ENCODE measurements at places on chromosomes 2 and 18.

- DNase-seq = no peak
Measured at GRCh38 chr18:74571895-74572680, 25.6 kb upstream of the ZNF407 start.

GRCh38 chr2:47271054-47272000, 116.2 kb upstream of the STPG4 start:
- DNase-seq = no peak

DNA sequence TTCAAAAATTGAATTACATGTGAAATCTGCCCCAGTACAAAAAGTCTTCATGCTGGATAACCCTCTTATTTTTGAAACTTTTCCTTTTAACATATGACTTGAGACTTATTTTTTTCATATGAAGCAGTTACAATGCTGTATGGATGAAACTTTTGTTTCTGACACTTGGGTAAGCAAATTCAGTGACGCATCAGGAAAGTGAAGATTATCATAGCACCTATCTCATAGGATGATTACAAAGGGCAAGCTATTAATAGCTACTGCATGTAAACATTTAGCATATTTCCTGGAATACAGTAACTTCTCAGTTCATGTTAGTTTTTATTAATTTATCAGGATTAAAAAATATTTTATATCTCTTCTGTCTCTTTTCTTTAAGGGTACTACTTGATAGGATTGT, 1109.2 kb downstream of the LRP1B start:
- no peak for DNase-seq

DNA sequence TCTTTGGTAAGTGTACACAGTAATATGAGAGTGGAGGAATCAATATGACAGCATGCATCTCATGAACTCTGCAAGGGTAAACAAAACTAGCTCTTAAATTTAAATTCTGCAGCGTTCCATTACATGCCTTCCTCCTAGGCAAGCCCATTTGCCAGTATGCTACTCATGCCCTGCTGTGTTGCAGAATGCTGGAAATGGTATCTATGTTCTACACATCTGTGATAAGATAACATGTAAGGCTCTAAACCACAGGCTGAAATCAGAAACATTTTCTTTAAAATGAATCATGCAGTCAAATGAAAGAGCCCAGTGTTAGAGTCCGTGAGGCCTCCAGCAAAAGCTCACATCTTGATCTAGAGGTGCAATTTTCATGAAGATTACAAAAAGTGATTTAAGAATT, 112.8 kb upstream of the FN1 start:
- DNase-seq = no peak

GRCh38 chr18:45825258-45826044, at the start of gene SIGLEC15:
TSS of gene SIGLEC15 (plus strand) at chr18:45825675. CDS start at chr18:45825729, 54 bp downstream.
- DNase-seq = no peak

DNA sequence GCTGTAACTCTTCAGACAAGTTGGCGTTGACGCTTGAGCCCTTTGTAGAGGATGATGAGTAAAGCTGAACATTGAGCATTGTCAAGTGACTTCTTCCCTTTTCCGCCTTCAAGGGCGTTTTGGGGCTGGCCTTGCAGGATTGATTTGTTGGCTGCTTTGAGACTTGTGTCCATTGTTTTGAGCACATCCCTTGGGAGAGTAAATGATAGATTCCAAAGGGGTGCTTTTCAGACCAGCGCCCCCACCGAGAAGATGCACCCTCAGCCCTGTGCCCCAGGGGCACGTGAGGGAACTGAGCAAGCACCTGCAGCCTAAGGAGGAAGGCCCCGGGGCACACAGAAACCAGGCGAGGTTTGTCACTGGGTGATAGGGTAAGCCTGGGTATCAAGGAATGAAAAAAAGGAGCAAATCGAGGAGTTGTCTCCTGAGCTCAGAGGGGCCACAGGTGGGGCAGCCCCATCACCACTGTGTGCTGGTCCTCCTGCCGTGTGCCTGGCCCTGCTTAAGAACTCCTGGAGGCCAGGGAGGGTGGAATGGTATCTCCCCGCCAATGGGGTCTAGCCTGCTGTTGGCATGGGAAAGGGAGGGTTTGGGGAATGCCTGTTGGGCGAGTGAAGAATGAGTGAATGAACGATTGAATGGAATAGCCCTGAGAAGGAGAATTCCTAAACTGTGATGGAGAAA, 64.0 kb downstream of the RAB31 start:
- DNase-seq = no peak

DNA sequence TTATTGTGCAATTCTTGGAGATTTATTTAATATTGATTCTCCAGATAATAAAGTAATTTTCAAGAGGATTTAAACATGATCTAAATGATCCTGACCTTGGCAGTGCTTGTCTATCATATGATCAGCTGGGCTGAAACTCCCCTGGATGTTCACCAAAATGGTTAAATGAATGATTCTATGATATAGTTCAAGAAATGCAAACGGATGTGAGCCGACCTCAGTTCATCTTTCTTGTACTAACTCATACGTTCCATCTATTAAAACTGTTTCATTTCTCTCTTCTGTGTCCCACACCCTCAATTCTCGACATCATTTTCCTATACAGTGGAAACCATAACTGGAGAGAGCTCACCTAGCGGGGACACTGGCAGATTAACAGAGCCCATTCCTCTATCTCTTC, 281.7 kb upstream of the CCDC68 start:
- no peak for DNase-seq

DNA sequence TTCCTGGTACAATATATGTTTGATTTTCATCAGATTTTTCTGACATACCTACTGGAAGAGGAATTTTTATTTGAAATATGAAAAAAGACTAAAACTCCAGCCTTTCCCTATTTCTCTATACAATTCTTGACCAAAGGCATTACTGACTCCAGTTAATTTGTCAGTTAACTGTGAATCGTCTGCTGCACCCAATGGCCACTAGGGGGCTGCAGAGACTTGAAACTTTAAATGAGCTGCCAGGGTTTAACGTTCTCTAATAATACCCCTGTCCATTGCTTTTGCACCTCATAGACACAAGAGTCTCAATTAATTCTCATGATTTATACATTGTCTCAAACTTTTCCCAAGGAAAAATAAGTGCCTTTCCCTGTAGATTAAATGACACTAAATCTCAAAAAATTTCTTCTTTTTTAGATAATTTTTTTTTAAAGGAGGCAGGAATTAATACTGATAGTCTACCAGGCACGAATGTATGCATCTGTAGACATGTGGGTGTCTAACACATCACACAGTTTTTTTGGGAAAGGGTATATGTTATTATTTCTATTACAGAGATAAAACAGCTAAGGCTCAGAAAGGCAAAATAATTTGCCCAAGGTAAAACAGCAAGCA, 1.8 kb upstream of the ALK start:
- no peak for DNase-seq

DNA sequence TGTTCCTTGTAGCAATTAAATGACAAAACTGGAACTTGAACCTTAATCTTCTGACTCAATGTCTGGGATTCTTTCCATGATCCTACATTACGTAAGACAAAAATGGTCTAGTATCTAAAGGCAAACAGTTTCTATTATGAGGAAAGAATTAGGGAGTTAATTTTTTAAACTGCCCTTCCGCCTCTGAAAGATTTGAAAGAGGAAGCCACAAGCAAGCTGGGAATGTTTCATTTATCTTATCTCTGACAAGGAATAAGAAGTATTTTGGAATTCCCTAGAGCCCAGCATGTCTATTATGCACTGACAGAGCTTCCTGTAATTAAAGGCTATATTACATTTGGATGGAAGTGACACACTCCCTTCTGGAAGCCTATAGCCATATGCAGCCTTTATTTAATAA, 558.8 kb upstream of the CDH2 start:
- no peak for DNase-seq

DNA sequence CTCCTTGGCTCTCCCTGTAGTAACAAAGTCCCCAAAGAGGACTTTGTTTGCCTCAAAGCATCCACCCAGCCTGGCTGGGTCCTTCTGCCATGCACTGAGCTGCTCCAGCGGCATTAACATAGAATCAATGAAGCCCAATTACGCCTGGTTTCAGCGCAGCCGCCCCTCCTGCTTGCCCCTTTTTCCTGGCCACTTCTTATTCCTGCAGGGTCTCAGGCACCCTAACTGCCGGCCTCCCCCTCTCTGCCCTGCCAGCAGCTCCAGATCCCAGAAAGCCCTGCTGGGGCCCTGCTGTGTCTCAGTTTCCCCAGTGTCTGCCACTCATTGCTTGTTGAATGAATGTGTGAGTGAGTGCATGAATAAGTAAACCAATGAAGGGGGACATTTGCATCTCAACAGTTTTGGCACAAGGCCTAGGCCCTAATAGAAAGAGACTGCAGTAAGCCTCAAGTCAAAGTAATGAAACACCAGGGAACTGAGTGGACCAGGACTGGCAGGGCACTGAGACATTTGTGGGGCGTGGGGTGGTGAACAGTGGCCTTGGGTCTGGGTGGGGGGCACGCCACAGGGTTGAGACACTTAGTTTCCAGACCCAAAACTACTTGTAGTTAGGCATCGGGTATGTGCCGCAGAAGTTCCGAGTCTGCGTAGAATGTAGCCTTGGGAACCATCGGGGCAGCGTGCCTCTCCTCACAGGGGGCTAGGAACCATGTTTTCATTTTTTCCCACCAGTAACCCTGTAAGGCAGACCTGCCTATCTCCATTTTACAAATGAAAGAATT, 60.6 kb downstream of the SMAD7 start:
- no peak for DNase-seq

- DNase-seq = no peak
Measured at GRCh38 chr2:176067589-176068418, 16.0 kb downstream of the EVX2 start.

DNA sequence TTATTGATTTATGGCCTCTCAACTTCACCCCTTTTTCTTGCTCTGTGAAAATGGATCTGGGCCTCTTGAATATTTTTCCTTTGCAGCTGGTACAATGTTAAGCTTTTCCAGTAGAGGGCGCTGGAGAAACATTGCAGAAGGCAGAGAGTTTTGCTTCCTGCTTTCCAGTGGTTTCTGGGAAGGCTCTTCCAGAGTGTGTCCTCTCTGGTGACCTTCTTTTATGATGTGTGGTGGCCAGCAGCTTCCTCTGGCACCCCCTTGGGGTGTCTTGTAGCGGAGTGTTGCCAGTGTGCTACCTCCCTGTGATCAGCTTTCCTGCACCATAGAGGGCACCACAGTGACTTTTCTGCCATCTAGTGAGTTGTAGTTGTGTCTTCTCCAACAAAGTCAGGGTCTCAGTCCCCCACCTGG, 25.4 kb upstream of the MGAT5 start:
- DNase-seq = no peak

DNA sequence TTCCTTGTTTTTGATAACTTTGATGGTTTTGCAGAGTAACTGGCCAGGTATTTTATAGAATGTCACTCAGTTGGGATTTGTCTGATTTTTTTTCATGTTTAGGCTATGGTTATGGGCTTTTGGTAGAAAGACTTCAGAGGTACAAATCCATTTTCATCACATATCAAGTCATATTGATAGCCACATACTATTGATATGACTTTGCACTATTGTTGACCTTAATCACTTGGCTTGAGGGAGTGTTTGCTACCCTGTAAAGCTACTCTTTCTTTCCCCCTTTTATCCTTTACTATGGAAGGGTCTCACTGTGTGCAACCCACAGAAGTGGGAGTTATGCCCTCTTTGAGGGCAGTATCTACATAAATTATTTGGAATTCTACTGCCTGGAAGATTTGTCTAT, 109.8 kb downstream of the BABAM2 start:
- DNase-seq = no peak

DNA sequence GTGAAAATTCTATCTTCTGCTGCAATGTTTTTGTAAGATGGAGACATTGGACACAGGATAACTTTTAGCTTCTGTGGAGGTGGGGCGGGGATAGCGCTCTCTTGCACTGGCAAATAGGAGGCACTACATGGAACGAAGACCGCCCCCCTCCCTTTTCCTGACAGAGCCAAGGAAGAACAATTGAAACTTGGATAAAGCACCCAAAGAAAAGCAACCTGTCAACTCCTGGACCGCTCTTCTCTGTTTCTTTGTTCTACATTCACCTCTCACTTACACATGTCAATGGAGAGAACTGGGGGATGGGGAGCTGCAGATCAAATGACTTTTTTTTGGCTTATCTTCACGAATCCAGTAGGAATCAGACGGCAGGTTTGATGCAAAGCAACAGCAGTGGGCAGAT, 126.3 kb upstream of the CHAC2 start:
- DNase-seq = no peak

- DNase-seq = no peak
Measured at GRCh38 chr18:24014062-24014985, at the start of gene TTC39C. TSS of gene TTC39C (plus strand) at chr18:24014754. CDS start at chr18:24014872, 118 bp downstream.

GRCh38 chr18:52310651-52311050, 29.3 kb upstream of the DCC start:
- no peak for DNase-seq

DNA sequence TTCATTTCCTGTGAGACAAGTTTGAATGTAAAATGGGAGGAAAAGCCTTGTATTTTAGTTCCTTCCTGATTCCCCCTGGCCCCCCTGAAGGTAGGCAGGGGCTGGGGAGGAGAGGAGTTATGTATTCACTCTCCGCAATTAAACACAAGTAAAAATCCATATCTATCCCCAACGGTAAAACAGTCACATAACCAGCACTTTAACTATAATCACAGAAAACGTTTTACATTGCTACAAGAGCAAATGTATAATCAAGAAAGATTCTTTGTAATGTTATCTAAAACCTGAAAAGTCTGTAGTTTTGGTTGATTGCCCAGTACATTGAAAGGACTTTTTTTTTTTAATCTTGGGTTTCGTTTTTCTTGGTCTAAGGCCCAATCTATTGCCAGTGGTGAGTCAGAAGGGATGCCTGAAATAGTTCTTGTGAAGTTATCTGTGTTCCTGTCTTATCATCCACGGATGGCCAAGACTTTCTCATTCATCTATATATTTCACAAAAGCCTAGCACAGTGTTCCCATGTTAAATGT, 34.5 kb upstream of the CCNYL1 start:
- no peak for DNase-seq

DNA sequence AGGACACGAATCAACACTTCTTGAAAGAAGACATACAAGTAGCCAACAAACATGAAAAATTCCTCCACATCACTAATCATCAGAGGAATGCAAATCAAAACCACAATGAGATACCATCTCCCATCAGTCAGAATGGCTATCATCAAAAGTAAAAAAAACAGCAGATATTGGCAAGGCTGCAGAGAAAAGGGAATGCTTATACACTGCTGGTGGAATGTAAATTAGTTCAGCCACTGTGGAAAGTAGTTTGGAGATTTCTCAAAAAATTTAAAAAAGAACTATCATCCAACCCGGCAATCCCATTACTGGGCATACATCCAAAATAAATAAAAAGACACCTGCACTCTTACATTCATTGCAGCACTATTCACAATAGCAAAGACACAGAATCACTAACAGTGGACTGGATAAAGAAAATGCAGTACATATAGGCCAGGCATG, 78.7 kb downstream of the GRB14 start:
- DNase-seq = no peak
